ENCODE measurements at places on chromosomes 16 and 17. TPM values are rescaled to one million over a fixed set of nuclear protein-coding genes. Genes with fewer than 3 reads are reported as not detected.
A peak's percentile ranks its signal among the peaks of the same experiment; 100 is the strongest.

DNA sequence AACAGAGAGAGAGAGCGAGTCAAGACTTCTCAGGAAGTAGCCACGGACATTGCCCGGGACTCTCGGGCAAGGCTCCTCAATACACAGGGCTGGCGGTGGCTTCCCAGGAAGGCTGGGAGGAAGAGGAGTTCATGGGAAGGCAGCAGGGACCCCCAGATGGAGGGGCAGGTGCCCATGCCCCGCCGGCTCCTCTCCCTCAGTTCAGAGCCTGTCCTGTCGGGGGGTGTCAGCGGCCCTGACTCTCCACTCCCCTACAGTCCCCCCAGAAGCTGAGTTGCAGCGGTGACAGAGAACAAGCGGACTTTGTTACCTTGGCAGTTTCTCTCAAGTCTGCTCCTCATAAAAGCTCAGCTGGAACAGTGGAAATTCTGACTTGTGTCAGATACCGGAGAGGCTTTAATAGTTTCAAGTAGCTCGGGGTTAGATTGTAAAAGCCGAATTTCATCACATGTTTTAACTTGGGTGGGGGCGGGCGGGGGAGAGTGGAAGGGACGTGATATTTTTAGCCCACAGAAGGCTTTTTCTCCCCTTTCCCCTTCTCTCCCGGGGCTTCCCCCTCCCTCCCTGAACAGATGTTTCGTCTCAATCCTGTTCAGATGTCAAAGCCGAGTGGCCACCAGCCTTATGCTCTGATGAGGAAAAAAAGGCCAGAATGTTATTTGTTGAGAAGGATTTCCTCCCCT, 65.2 kb downstream of the NKD1 start:
- H3K4me3 ChIP-seq: no peak overlapping the region
- DNase-seq: no peak
- no peak overlapping the region for H3K27ac ChIP-seq
- H3K36me3 ChIP-seq: no peaks in the 10 kb centered on the region
- H3K4me1 ChIP-seq: no peaks in the 10 kb centered on the region
- peaks cover 28% of the 10 kb centered on the region for H3K27me3 ChIP-seq

GRCh38 chr16:2178321-2179106, 17.9 kb downstream of the CASKIN1 start:
- H3K27me3 ChIP-seq: no peaks in the 10 kb centered on the region
- no peak overlapping the region for H3K4me3 ChIP-seq
- peaks cover 40% of the 10 kb centered on the region for H3K36me3 ChIP-seq
- DNase-seq: no peak
- no peaks in the 10 kb centered on the region for H3K4me1 ChIP-seq
- no peak overlapping the region for H3K27ac ChIP-seq

DNA sequence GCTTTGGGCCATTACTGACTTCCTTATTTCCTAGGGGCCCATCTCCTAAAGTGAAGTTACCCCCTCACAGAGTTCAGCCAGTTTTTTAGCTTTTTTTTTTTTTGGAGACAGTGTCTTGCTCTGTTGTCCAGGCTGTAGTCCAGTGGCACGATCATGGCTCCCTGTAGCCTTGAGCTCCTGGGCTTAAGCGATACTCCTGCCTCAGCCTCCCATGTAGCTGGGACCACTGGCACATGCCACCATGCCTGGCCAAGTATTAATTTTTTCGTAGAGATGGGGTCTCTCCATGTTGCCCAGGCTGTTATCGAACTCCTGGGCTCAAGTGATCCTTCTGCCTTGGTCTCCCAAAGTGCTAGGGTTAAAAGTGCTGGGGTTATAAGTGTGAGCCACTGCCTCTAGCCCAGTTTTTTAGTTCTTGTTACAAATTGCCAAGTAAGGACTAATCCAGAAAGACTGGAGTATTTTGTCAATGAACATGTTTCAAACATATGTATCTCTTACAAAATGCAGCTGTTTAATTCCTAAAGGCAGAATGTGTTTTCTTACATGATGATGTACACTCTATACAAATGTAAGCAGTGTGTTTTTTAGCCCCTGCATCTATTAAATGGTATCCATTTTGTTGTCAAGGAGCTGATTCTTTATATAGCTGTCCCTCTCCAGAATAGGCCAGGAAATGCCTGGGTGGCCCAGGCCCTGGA, 49.1 kb upstream of the IL34 start:
- no peak overlapping the region for H3K27ac ChIP-seq
- H3K4me1 ChIP-seq: no peaks in the 10 kb centered on the region
- DNase-seq: peak; percentile 17
- H3K36me3 ChIP-seq: no peaks in the 10 kb centered on the region

DNA sequence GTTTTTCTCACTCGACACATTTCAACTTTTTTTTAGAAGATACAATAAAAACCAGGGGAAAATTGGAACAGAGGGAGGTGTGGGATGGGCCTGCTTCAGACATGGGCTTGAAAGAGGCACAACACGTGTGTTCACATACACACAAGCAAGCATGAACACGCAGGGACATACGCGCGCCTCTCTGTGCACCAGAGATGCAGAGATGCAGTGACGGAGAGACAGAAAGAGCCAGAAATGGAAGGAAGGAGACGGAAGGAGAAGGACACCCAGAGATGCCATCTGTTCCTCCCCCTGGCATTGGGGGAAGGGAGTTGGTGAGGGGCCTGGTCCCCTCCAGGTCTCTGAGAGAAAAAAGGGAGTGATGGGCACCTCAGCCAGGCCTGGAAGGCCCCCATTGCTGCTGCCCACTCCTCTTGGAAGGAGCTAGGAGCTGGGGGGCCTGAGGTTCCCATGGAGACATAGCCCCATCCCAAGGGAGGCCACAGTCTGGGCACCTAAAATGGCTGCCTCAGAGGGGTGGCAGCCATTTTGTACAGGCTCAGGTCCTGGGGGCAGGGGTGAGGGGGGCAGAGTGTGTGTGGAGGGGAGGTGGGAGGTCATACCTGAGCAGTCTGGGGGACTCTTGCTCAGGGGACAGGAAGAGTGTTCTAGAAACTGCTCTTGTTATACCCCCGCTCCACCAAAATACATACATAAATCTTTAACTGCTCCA, 3.8 kb upstream of the NEUROD2 start:
- DNase-seq: no peak
- no peak overlapping the region for H3K27ac ChIP-seq
- H3K4me1 ChIP-seq: no peaks in the 10 kb centered on the region

DNA sequence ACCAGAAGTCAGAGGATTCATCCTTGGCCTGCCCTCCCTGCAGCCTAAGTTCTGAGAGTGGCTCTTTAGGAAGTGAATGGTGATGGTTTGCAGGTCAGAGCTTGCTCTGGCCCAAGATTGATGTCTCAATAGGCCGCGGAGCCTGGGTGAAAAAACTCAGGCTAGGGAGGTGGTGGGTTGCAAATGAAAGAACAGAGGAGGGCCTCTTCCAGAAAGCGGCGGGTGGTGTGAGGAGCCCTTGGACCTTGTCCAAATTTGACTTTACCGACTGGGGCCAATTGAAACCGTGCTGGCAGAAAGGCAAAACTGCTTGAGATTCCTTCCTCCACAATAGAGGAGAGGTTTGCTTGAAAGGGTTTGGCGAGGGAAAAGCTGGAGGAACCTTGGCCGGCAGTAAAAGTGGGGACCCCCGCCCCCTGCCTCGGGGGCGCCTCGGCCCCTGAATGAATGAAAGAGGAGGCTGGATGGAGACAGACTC, 331.3 kb downstream of the SEC14L1 start:
- H3K36me3 ChIP-seq: peaks cover 15% of the 10 kb centered on the region
- H3K27me3 ChIP-seq: no peaks in the 10 kb centered on the region
- H3K4me1 ChIP-seq: peaks cover 64% of the 10 kb centered on the region
- H3K27ac ChIP-seq: peak overlapping the region; percentile 61

DNA sequence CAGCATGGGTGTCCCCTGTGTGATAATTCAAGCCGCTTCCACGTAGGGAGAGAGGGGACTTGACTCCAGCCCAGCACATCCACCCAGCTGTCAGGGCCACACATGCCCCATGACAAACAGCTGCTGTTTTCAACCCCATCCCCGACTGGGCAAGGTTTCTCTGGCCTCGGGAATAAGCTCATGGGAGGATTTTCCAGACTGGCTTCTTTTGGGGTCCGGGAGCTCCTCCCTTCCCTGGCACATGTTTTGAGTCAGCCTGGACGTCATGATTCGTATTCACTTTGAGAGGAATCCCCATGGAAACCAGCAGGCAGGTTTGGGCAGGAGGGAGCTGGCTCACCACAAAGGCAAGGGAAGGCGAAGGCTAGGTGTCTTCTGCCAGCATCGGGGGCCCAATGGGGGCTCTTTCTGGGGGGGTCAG, 156.4 kb downstream of the CMIP start:
- H3K36me3 ChIP-seq: no peaks in the 10 kb centered on the region
- peak; percentile 72 for DNase-seq
- no peak overlapping the region for H3K4me3 ChIP-seq
- H3K4me1 ChIP-seq: peaks cover 20% of the 10 kb centered on the region

GRCh38 chr17:37490638-37491614, 1.2 kb downstream of the DUSP14 start:
- peak overlapping the region; percentile 95 for H3K4me3 ChIP-seq
- no peaks in the 10 kb centered on the region for H3K27me3 ChIP-seq
- H3K27ac ChIP-seq: peak overlapping the region; percentile 86
- H3K4me1 ChIP-seq: peaks cover 17% of the 10 kb centered on the region

PPP1R27 gene
- total RNA-seq: not detected

KCNG4 gene
- total RNA-seq: not detected

NUP93 gene
- total RNA-seq: 72.6 TPM

IRX6 gene
- total RNA-seq: not detected

HOXB2 gene
- total RNA-seq: 2.7 TPM

CHST4 gene
- under 0.01 TPM for total RNA-seq

CPPED1 gene
- 6.4 TPM for total RNA-seq
